ENCODE measurements at places on chromosomes 13 and 19.

GRCh38 chr13:27973961-27974662 is 5.0 kb upstream of the CDX2 start:
- DNase-seq = no peak

DNA sequence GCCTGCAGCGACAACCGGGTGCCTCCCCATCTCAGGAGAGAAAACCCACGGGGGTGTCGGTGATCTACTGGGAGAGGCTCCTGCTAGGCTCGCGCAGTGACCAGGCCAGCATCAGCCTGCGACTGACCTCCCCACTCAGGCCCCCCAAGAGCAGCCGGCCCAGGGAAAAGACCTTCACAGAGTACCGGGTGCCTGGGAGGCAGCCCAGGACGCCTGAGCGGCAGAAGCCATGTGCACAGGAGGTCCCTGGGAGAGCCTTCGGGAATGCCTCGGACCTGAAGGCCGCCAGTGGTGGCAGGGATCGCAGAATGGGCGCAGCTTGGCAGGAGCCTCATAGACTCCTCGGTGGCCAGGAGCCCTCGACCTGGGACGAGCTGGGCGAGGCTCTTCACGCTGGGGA is 3.9 kb downstream of the ZNF324B start:
- no peak for DNase-seq

DNA sequence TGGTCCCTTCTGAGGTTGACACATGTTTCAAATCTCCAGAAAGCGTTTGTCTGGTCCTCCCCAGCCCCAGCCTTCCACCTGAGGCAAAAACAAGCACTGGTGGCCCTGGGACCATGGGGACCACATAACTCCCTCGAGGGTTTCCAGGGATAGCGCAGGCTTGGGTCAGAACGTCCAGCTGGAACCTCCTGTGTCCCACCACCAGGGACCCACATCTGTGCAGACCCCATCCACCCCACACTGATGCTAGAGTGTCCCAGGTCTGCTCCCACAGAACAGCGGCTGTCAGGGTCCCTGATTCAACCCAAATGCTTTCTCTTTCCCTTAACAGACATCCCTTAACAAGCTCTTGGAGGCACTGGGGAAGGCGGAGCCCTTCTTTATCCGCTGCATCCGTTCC is 29.6 kb upstream of the USE1 start:
- no peak for DNase-seq

DNA sequence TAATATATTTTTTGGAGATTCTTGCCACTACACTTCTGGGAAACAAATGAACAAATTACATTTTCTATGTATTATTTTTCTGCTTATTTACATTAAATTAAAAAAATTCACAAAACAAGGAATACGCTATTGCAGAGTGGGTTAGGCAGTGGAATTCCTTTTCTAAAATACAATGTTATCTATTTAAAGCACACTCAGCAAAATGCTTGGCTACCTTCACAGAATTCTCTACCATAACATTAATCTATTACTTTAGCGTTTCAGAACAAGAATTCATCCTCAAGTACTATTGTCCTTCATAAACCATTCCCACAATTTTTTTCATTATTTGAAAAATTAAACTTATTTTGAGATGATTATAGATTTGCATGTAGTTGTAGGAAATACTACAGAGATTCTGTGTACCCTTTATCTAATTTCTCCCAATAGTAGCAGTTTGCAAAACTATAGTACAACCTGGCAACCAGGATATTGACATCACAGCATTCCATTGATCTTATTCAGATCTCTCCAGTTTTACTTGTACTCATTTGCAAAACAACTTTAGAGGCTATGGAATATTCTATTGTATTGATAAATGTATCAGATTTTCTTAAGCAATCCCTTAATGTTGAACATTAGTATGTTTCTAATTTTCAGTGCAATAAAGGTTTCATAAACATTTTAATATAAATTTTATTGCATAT is 120.9 kb downstream of the DLEU7 start:
- DNase-seq = no peak

DNA sequence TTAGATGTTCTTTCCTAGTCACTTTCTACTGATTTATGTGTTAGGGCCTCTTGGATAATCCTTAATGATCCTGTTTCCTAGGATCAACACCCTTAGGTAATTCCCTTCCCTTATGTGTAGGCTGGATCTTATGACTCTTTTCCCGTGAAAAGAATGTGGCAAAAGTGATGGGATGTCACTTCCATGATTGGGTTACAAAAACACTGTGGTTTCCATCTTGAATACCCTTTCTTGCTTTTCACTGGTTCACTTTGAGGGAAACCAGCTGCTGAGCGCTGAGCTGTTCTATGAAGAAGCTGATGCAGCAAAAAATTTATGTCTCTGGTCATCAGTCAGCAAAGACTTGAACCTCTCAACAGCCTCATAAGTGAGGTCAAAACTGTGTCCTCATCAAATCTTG is 609.4 kb downstream of the OLFM4 start:
- no peak for DNase-seq

GRCh38 chr13:45194081-45194939 is 6.5 kb downstream of the KCTD4 start:
- DNase-seq = no peak

GRCh38 chr13:106588367-106588766 is 20.4 kb upstream of the ARGLU1 start:
- no peak for DNase-seq

- DNase-seq = no peak
Measured at GRCh38 chr19:28492621-28493020, 720.3 kb downstream of the UQCRFS1 start.

Measured in CD4-positive, alpha-beta T cell treated with Interleukin-6 for 4 hours (primary cell).